ENCODE measurements at places on chromosomes 2 and 18.

DNA sequence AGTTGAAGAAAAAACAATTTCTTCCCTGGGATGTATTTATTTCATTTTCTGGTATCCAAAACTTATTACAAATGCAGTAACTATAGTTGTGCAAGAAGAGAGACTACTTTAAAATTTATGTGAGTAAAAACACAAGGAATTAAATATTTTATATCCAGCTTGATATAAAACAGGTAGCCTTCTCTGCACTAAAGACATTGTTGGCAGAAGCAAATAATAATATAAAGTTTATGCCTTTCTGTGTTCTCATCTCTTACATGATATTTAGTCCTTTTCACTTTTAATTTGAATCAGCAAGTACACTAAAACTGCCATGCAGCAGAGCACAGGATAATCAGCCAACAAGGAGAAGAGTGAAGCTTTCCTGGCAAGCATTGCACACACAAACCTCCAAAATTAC lies 352.7 kb downstream of the ARL6IP6 start:
- no peak for DNase-seq

DNA sequence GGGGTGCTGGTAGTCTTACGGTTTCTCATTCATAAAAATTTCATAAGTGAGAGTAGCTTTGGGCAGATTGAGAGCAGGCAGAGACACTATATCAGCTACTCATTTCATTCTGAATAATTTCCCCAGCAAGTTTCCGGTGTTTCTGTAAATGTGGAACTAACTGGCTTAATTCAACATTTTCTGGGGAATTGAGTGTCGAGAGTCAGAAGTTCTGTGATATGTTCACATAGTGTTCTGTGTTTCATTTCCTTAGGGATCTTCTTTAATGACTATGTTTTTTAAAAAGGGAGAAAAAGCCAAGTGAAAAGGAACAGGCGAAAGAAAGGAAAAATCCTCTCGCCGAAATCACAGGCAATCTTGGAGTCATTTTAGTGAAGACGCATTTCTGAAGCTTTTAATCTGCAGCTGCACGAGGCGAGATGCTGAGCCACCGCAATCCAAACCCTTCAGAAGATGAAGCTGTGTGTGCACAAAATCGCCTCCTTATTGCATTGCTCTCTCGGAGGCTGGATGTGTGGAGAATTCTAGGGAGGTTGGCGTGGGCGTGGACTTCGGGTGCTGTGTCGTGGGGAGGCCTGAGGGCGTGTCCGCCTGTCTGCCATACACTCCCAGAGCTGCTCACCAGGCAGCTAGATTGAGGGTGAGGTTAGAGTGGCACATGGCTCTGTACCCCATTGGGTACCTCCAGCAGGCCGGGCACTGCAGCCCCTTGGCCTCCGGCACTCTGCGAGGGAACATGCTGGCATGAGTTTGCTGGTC lies 38.4 kb upstream of the HDAC4 start:
- no peak for DNase-seq

DNA sequence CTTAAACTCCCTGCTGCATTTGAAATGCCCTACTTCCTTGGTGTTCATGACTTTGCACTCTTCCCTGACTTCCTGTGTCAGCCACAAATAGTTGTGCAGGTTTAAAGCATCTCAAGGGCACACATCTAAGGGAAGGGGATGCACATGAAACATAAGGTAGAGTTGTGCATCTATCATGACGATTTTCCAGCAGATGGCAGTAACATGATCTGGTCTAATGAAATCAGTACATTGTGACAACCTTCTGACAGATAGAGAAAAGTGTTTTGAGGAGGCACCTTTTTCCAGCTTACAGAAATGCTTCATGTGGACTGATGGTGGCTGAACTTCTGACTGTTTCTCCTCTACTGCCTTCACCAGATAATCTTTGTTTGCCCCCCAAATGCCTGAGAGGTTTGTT lies 238.9 kb downstream of the XIRP2 start:
- DNase-seq: no peak

DNA sequence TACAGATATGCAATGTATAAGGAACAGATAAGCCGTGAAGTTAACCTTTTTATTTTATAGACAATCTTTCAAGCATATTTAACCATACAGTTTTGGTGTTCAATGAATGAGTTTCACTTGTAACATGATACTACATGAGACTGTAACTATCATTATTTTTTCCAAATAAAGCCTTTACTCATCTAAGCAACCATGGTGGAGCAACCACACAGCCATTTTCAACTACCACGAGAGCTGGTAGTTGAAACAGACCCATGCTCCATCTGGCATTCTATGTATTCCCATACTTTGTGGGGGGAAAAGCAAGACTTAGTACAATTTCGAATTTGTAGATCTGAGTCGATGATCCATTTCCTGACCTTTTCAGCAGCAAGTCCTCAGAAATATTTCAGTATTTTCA lies 159.3 kb upstream of the RND3 start:
- DNase-seq: no peak

DNA sequence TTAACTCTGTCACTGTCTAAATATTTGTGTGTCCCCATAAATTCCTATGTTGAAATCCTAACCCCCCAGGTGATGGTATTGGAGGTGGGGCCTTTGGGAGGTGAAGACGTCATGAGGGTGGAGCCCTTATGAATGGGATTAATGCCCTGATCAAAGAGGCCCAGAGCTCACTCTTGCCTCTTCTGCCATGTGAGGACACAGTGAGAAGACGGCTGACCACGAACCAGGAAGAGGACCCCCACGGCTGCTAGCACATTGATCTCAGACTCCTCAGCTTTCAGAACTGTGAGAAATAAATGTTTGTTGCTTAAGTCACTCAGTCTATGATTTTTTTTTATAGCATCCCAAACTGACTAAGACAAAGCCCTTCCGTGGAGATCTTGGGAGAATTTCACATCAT lies 71.2 kb downstream of the BCL2L11 start:
- no peak for DNase-seq
